ENCODE measurements at places on chromosomes 16 and 17.
A peak's percentile ranks its signal among the peaks of the same experiment; 100 is the strongest.

DNA sequence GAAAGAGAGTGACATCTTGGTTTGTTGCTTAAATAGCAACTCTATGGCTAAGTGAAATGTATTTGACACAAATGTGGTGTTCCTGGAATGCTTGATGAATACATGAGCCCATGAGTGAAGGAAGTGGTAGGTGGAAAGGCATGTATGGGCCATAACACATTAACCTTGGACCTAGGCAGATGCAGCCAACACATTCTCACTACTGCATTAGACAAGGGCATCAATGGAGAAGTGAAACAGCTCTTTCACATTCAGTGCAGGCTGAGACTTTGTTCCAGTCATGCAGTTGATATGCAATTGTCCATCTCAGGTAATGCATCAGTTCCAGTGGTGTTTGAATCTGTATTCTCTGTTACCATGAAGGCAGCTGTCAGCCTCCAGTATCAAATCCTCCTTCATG lies 133.6 kb downstream of the HS3ST3B1 start:
- no peak for DNase-seq

DNA sequence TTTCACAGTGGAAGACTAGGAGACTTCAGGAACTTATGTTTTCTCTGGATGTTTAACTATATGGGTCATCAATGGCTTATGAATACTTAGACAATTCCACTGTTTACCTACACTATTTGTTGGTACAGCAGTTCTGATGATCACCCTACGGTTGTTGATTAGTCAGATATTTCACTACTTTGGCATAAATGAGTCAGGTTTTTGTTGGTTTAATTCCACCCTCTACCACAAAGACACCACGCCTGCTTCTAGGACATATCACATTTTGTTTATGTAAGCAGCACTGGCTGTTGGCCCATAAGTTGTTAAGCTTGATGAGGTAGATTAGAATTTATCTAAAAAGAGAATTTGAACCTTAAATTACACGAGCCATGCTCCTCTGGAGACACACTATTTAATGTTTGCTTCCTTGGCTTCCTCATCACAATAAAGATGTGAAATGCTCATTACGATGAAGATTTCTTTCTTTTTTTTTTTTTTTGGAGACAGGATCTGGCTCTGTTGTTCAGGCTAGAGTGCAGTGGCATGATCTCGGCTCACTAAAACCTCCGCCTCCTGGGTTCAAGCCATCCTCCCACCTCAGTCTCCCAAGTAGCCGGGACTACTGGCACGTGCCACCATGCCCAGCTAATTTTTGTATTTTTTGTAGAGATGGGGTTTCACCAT lies 4.3 kb downstream of the GDE1 start:
- no peak for DNase-seq

- DNase-seq: no peak
Observed at GRCh38 chr17:44959821-44960531, 8.1 kb downstream of the C1QL1 start.

GRCh38 chr17:82238472-82239201 lies 9.8 kb downstream of the SLC16A3 start:
- peak; percentile 53 for DNase-seq
